ENCODE measurements at places on chromosomes 7 and 10.

GRCh38 chr7:36604806-36605205, 119.5 kb downstream of the AOAH start:
- H3K4me1 ChIP-seq: peaks cover 41% of the 10 kb centered on the region
- no peaks in the 10 kb centered on the region for H3K36me3 ChIP-seq
- no peak overlapping the region for H3K27ac ChIP-seq
- H3K4me3 ChIP-seq: no peak overlapping the region
- no peak for DNase-seq

- peak overlapping the region; percentile 96 for H3K27ac ChIP-seq
- H3K4me1 ChIP-seq: peaks cover 44% of the 10 kb centered on the region
- no peak overlapping the region for H3K4me3 ChIP-seq
- no peaks in the 10 kb centered on the region for H3K36me3 ChIP-seq
- H3K27me3 ChIP-seq: no peaks in the 10 kb centered on the region
Measured at GRCh38 chr10:90930971-90931871, 10.3 kb upstream of the ANKRD1 start.

DNA sequence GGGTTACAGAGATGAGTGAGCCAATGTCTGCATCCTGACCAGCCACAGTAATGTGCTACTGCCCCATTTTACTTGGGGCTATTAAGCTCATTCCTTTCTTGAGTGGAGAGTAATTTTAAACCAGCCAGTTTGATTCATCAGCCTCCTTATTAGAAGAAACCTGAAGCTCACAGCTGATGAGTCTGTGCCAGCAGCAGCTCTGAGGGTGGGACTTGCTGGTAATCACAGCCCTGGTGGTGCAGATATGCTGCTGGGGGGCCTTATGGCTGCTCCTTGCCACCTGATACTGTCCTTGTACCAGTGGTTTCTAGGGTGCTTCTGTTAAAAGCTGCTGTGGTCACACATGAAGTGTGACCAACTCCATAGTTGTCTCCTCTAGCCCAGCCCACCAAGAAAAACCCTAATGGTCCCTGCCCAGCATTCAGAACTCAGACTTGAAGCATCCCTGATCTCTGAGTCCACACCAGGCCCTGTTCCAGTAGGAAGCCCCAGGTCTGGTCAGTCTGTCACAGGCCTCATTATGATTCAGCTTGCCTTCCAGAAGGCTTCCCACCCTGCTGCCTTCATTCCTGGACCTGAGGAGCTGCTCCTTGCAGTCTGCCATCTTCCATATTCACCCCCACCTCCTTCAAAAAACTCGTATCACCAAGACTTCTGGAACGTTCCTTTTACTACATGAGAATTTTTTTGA, 28.9 kb upstream of the RBM20 start:
- H3K27ac ChIP-seq: no peak overlapping the region
- DNase-seq: no peak
- no peaks in the 10 kb centered on the region for H3K27me3 ChIP-seq

GRCh38 chr7:80463272-80463920, 48.5 kb downstream of the GNAT3 start:
- no peak overlapping the region for H3K27ac ChIP-seq
- DNase-seq: no peak
- H3K27me3 ChIP-seq: no peaks in the 10 kb centered on the region
- peaks cover 9% of the 10 kb centered on the region for H3K4me1 ChIP-seq
- no peak overlapping the region for H3K4me3 ChIP-seq

DNA sequence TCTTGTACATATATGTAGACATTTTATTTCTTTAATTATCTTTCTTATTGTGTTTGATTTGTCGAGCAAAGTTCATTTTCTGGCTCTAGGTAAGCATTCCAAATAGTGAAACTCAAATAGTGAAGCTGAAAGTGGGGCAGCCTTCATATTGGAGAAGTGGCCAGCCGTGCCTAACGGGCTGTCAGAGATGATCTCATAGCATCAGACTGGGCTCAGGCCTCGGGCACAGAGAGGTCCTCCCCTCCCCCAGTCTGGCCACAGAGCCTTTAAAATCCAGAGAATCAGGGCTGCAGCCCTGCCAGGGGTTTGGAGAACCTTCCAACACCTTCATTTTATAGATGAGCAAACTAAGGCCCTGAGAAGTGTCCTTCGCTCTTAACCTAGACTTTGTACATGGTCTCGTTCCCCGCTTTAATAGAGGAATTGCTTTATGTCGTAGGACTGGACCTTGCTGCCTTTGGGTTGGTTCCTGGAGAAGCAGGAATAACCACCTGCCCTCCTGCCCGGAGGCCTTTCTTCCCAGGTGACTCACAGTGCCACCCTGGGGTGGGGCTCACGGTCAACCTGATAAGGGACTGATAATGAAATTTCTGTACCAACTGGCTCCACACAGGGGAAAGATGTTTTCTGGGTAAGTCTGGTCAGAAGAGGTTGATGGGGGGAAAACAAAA, 7.3 kb downstream of the TSPAN15 start:
- DNase-seq: no peak
- no peaks in the 10 kb centered on the region for H3K36me3 ChIP-seq
- H3K4me3 ChIP-seq: no peak overlapping the region

DNA sequence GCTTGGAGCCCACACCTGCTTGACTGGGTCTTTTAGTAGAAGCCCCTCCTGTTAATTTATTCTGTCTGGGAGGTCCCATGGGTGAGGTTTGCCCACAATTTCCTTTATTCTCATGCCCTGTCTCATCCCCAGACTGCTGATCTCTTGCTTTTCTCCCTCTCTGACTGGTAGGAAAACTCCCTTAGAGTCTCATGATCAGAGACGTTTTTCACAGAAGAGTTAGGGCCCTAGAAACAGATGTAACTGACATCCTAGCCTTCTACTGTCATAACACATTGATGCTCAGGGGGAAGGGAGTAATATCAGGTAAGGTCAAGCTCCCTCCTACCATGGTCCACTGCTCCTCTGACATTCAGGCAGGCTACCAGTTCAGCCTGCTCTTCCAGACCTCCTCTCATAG, 43.7 kb upstream of the WASL start:
- H3K4me3 ChIP-seq: no peak overlapping the region
- H3K27me3 ChIP-seq: no peaks in the 10 kb centered on the region
- H3K4me1 ChIP-seq: peaks cover 1% of the 10 kb centered on the region
